ENCODE measurements at places on chromosomes 16 and 17.
A peak's percentile ranks its signal among the peaks of the same experiment; 100 is the strongest.

GRCh38 chr16:81041696-81042095 is 6.1 kb downstream of the ATMIN start:
- DNase-seq: no peak

GRCh38 chr17:35725058-35725457 is 6.4 kb upstream of the RASL10B start:
- no peak for DNase-seq

DNA sequence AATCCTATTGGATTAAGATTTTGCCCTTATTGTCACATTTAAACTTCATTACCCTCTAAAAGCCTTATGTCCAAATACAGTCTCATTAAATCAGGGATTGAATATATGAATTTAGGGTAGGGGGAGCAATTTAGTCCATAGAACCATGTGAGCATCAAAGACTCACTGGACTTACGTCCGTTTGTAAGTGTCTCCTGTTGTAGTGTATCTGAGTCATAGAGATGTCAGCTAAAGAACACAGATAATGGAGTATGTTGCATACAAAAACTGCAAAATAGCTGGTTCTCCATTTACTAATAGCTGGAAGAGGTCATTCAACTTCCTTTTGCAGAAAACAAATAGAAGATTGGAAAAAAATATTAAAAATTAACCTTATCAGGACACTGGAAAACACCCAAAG is 599.1 kb upstream of the SOX9 start:
- DNase-seq: no peak

DNA sequence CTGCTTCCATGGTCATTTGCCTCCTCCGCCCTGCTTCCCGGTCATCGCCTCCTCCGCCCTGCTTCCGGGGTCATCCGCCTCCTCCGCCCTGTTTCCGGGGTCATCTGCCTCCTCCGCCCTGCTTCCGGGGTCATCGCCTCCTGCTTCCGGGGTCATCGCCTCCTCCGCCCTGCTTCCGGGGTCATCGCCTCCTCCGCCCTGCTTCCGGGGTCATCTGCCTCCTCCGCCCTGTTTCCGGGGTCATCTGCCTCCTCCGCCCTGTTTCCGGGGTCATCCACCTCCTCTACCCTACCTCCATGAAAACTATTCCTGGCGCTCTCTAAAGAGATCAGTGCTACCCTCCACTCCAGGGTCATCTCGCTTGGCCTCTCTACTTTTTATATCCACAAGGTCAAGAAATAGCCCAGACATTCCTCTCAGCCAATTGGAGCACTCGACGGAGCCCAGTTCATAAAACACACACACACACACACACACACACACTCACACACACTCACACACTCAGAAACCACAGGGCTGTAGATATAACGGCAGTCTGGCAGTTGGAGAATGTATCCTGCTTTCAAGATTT is 44.8 kb downstream of the TRARG1 start:
- DNase-seq: no peak

- DNase-seq: peak; percentile 56
Observed at GRCh38 chr17:17783825-17784656, 52.7 kb downstream of the SREBF1 start.

- DNase-seq: no peak
Observed at GRCh38 chr16:13348416-13348815, 447.0 kb downstream of the SHISA9 start.

- DNase-seq: no peak
Observed at GRCh38 chr16:3383045-3383448, 17.8 kb downstream of the ZSCAN32 start.

DNA sequence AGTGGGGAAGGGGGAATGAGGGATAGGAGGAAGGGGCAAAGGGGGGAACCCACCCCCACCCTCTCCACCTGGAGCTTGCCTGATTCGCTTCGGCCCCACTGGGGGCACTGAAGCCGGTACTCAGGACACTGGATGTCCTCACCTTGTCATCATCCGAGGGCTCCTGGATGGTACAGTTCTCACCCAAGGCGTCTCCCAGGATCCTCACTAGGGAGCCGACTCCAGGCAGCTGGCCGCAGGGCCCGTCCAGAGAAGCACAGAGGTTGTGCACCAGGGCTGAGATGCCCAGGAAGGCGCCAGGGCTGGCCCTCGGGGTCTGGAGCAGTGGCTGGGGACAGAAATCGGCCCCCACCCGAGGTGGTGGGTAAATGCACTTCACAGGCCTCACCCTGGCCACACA is 92.3 kb downstream of the LITAF start:
- no peak for DNase-seq

DNA sequence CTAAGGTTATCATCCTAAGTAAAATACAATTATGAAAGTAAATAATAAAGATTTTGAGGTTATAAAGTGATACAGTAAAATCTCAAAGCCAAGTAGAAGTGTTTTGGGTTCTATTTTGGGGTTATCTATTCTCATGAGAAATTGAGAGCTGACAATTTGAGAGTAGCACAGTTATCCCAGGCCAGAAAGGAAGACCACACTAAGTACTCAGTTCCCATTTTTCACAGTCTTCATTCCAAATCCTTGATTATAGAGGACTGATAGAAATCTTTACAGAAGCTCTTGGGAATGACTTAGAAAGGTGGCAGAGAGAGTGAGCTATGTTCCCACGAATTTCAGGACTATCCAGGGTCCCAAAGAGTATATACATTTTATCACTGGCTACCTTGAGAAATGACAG is 4.6 kb downstream of the GFOD2 start:
- DNase-seq: no peak

GRCh38 chr17:50872710-50873424 is 6.7 kb upstream of the TOB1 start:
- DNase-seq: peak; percentile 85

GRCh38 chr16:31455601-31456314 is 3.5 kb upstream of the ARMC5 start:
- peak; percentile 62 for DNase-seq

DNA sequence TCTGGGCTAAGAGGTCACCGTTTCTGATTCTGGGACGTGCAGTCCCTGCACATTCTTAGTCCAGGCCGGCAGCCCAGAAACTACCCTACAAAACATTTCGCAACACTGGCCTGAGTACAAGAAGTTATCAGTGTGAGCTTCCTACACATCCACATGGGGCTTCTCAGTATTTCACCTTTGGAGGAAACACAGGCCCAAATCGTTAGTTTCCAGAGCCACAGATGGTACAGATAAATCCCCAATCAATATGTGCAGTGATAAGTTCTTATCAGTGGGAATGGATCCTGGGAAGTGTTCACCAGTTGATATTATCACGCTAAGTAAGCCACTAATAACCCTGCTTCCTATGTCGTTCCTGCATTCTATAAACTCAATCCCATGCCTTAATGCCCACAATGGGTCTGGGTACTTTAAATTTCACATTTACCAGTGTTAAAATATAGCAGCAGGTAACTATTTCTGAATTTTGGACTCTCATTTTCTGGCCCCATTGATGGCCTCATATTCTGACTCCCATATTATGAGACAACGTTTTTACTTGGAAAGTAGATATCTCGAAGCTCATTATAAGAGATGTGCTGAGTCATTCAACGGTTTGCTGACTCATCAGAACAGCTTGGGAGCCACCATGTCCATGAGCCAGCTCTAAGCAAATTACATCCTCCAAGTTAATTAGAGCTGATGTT is 370.2 kb upstream of the MAF start:
- no peak for DNase-seq

- DNase-seq: no peak
Observed at GRCh38 chr16:13332713-13333255, 431.4 kb downstream of the SHISA9 start.

DNA sequence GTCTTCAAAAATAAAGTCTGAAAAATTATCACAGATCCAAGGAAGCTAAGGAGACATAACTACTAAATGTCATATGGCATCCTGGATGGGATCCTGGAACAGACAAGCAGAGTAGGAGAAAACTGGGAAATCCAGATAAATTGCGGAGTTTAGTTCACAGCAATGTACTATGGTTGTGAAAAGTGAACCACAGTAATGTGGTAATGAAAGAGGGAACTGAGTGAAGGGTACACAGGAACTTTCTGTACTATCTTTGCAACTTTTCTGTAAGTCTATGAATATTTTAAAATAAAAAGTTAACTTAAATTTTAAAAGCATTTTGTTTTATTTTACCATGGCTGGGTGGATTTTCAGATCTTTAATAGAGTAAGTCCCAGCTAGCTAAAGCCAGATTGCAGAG is 16.3 kb downstream of the SLFN12L start:
- no peak for DNase-seq

DNA sequence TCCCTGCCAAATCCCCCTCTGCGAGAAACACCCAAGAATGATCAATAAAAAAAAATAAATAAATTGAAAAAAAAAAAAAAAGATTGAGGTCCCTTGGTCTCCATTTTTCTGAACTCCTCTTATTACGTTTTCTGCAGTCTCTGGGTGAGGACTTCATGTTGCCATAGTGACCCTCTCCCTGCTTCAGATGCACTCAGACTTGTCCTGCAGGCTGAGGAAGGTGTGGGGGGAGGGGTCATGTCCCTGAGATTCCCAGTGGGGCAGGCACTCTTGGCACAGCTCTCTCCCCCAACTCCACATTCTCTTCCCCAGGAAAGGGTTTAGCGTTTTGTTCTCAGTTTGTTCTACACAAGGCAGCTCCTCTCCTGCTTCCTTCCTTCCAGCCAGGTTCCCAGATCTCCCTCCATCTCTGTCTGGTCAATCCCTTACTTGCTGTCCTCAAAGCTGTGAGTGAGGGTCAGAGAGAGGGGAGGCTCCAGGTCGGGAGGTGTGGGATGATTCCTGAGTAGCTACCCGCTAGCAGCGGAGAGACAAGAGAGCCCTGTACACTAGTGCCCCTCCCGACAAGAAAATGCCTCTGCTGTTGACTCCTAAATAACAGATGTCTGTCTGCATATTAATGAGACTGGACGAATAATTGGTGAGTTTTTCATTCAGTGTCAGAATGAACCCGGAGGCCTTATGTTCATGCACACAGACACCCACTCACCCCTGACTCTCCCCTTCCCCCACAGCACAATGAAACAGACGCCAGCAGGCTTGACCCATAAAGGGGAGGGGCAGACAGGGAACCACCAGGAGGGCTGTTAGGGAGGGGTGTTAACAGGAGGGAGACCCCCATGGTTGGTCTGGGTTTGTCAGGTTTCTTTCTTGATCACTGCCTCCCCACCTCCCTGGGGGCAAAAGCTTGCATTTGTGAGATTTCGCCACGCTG is 9.2 kb downstream of the RND2 start:
- no peak for DNase-seq

DNA sequence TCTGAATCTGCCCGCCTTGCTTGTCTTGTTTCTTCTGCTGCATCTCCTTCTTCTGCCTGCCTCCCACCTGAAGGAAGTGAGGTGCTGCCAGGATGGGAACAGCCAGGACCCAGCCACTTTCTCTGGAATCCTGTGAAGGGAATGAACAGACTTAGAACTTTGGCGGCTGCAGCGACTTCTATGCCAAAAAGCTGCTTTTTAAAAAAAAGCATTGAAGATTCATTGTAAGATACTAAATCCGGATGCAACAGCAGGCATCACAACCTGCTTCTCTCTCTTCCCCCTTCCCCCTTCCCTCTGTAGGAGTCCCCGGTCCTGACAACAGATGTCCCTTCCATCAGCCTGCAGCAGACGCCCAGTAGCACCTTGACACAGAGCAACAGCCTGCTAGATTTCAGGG is 176.3 kb downstream of the HS3ST4 start:
- DNase-seq: no peak

- no peak for DNase-seq
Observed at GRCh38 chr17:9298776-9299295, 276.8 kb downstream of the STX8 start.

DNA sequence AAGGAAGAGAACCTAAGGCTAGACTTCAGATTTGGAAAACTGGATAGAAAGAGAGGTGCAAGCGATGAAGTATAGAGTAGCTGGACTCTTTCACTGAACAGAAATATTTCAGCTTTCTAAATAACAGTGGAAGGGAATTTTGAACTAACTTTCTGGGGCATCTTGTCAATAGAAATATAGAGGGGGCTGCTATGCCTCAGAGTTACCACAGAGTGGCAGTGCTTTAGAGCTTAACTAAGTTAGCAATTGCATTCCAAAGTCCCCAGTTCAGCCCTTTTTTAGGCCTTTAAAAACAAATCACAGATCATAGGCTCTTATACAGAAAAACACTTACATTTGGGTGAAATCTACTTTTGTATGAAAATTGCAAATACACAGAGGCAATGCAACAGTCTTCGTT is 154.2 kb upstream of the CDH8 start:
- no peak for DNase-seq

GRCh38 chr17:13419676-13420075 is 182.1 kb downstream of the HS3ST3A1 start:
- no peak for DNase-seq

DNA sequence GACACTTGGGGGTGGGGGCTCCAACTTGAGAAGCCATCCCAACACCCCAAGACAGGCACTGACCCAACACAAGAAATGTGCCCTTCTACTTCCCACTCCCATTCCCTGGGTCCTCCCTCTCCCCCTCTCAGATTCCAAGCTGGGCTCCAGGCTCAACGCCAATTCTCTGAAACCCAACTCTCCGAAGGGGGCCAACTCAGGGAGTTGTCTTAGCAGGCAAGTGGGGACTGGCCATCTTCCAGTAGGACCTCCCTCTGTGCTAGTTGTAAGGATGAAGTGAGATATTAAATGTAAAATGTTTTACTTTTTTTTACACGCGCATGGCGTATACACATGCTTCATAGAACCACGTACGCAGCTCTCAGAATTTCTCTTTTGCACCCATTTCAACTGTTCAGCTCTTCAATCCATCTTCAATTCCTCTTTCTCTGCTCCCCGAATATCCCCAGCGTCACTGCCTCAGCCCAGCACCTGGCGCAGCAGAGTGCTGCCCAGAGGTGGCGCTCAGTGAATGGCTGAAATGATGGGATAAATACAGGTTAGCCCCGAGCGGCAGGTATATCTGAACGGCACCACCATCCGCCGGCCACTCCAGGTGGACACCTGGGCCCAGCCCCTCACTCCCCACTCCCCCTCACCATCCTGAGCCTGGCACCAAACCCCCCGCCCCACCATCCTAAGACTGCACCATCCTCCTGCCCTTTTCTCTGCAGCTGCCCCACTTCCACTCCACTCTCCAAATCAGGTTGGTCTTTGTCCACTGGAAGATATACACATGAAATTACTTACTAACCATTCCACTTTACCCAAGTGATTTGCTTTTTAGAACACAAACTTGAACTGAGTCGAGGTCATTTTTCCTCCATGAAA is 43.9 kb upstream of the TNRC6C start:
- peak; percentile 42 for DNase-seq

DNA sequence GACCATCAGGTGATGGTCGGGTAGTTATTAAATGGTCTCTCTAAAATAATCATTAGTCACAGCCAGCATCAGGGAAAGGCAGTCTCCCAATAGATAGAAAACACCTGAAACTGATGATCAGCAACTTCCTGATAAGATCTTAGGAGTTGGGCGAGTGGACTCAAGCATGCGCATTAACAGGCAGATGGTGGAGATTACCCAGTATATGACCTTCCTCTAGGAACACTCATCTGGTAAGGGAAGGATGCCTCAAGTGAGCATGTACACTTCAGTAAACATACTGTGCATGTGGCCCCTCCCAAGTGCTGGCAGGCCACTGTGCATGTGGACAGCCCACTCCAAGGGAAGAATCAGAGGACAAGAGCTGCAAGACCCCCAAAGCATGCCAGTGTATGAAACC is 105.9 kb downstream of the ABCC12 start:
- DNase-seq: no peak
